ENCODE measurements at places on chromosomes 7 and 10.

DNA sequence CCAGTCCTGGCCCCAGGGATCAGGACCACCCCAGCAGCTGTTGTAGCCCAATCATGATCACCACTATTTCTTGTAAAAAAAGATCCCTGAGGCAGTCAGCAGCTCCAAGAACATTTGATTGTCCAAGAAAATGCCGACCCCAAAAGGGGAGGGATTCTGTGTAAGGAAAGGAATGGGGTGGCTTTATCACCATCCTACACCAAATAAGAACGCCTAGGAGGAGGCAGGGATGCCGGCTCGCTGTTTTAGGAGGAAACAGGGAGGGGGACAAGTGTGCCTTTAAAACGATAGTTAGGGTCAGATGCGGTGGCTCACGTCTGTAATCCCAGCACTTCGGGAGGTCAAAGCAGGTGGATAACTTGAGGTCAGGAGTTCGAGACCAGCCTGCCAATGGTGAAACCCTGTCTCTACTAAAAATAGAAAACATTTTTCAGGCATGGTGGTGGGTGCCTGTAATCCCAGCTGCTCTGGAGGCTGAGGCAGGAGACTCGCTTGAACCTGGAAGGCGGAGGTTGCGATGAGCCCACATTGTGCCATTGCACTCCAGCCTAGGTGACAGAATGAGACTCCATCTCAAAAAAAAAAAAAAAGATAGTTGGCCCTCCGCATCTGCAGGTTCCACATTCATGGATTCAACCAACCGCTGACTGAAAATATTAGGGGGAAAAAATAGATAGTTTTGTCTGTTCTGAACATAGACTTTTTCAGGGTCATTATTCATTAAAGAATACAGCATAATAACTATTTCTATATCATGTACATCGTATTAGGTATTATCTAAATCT, 63.6 kb downstream of the PDIA4 start:
- no peak for DNase-seq

GRCh38 chr10:119616882-119617570, 20.3 kb upstream of the TIAL1 start:
- no peak for DNase-seq

- DNase-seq = peak; percentile 51
Observed at GRCh38 chr7:130071701-130072622, 1.6 kb downstream of the KLHDC10 start.

DNA sequence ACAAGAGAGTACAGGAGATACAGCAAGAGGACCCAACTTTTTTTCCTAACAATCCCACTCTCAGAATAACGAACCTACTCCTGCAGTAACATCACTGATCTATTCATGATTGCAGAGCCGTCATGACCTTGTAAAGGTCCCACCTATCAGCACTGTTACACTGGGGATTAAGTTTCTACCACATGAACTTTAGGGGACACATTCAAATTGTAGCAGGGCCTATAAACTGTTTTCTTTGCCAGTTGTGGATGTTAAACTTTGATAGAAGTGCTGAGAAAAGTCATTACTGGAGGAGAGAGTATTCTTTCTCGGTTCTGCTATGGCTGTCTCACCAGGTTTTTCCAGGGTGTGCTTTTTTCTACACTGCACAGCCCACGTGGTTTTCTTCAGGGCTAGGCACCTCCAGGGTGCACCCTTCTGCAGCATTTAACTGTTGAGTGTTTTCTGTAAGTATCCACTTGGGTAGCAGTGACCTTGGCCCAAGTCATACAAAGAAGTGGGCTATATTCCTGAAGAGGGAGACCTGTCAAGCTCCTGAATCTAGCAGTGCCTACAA, 131.6 kb upstream of the AHR start:
- DNase-seq = no peak
